ENCODE measurements at places on chromosomes 1 and 21.

DNA sequence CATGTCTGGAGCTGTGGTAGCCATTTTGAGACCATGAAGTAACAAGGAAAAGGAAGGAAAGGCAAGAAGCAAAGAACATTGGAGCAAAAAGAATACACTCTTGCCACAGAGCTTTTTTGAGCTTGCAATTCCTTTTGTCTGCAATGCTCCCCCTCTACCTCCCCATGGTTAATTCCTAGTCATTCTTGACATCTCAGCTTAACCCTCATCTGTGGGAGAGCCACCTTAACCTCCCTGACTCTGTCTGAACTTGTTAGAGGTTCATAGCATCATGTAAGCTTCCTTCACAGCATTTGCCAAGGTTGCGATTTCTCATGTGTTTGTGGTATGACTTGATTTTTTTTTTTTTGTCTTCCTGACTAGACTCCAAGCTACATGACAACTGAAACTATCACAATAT lies 564.1 kb upstream of the PLXNA2 start:
- no peak for DNase-seq

GRCh38 chr21:34986561-34987500 lies 62.3 kb downstream of the RUNX1 start:
- DNase-seq, result peak; percentile 66

DNA sequence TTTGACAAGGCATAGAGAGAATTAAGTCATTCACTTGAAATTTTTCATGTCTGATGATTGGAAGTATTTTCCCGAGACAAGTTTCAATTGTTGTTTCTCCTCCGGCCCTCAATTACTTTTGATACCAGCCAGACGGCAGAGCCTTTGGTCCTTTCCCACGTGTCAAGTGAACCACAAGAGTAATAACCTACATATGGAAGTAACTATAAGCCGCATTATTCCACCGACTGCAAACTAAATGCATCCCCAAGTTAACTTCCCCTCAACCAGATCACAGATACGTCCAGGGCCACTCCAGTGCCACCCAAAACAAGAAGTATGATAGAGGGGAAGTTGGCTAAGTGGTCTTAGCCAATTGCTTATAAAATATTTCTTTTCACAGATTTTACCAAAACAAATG lies 20.2 kb downstream of the COLGALT2 start:
- DNase-seq, result no peak

- no peak for DNase-seq
Measured at GRCh38 chr1:229768232-229768631, 142.2 kb downstream of the URB2 start.

- DNase-seq, result peak; percentile 69
Measured at GRCh38 chr1:21295002-21295401, 4.7 kb upstream of the ECE1 start.

DNA sequence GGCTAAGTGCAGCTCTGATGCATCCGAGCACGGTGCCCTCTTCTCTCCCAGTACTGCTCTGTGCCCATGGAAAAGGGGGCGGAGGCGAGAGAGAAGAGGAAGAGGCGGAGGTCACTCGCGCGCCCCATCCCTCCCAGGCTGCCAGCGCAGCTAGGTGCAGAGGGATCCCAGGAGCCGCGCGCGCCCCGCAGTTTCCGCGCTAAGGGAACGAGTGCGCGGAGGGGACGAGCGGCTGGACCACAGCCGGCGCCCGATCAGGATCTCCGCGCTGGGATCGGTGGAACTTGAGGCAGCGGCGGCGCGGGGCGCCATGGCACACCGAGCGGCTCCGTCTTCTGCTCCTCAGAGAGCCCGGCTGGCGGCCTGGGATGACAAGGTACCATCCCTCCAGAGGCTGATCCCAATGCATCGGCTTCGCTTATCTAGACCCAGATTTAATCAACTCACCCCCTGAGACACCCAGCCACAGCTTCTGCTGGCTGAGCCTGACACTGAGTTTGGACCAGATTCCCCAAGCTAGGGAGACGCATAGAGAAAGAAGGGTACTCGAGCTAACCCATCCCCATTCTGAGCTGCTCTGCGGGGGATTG lies at the start of gene PTGFR:
PTGFR (plus strand) TSS at position 114 of the 590 bp plus-strand sequence. CDS start 1,770 bp downstream, outside the sequence.
- DNase-seq, result no peak

DNA sequence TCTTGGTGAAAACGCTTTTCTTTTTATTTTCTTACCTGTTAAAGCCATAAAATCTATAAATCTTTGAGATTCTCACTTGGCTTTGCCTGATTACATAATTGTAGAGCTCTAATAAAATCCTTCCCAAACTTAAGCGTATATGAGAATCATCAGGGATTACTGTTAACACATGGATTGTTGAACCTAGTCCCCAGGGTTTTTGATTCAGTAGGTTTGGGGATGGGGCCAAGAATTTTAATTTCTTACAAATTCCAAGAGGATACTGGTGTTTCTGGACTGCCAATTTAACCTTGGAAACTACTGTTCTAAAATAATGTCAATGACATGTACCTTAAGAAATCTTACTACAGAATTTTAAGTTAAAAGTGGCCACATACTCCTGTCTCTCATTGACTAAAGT lies 694.2 kb downstream of the BRINP3 start:
- no peak for DNase-seq

DNA sequence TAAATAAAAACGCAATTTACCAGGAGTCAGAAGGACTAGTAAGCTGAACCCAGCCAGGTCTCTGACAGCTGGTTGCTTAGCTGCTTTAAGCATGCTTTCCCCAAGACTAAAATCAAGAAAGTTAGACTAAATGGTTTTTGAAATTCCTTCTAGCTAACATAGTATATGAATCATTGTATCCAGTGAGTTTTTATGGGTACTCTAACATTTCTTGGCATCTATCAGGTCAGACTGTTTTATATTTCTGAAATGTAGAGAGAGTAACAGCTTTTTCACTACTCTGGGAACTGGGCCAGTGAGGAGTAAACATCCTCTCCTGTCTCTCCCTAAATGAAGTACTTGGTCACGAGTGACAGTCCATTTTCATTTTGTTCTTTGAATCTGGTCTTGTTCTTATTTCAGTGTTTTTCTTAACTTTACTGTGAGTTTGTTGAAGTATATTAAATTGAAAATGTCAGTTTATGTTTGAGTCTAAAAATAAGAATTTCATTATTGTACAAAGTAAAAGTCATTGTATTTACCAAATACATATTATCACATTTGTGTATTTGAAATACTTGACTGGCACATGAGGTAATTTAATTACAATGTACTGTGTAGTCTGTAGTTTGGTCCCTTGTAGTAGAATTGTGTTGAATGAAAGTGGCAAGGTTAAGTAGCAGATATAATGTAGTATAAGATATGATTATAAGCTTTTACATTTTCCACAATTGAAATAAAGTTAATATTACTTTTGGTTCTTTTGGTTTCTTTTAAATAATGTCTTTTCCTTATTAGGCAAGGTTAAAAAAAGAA lies 47.6 kb downstream of the PKN2 start:
- DNase-seq, result no peak

DNA sequence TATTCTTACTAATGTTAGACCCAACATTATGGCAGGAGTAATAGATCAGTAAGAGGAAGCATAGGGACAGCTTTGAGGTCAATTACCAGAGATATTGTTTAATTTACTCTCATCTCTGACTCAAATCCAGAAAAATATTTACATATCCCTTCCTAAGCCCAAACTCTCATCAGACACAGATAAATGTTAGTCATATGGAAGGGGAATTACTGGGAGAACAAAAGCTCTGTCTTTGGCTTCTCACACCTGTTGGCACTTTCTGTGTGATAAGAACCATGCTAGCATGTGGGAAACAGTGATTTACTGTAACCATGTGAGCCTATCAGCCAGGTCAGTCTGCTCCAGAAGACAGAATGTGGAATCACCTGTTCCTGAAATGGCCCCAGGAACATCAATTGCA lies 72.4 kb downstream of the DUSP10 start:
- DNase-seq, result no peak

GRCh38 chr1:31760471-31761470 lies 3.4 kb downstream of the ADGRB2 start:
- DNase-seq, result peak; percentile 82

Measured in CD4-positive, alpha-beta T cell treated with Interleukin-15 for 1 hour (primary cell).